ENCODE measurements at places on chromosomes 16 and 17. TPM values are rescaled to one million over a fixed set of nuclear protein-coding genes. Genes with fewer than 3 reads are reported as not detected.
A peak's percentile ranks its signal among the peaks of the same experiment; 100 is the strongest.

DNA sequence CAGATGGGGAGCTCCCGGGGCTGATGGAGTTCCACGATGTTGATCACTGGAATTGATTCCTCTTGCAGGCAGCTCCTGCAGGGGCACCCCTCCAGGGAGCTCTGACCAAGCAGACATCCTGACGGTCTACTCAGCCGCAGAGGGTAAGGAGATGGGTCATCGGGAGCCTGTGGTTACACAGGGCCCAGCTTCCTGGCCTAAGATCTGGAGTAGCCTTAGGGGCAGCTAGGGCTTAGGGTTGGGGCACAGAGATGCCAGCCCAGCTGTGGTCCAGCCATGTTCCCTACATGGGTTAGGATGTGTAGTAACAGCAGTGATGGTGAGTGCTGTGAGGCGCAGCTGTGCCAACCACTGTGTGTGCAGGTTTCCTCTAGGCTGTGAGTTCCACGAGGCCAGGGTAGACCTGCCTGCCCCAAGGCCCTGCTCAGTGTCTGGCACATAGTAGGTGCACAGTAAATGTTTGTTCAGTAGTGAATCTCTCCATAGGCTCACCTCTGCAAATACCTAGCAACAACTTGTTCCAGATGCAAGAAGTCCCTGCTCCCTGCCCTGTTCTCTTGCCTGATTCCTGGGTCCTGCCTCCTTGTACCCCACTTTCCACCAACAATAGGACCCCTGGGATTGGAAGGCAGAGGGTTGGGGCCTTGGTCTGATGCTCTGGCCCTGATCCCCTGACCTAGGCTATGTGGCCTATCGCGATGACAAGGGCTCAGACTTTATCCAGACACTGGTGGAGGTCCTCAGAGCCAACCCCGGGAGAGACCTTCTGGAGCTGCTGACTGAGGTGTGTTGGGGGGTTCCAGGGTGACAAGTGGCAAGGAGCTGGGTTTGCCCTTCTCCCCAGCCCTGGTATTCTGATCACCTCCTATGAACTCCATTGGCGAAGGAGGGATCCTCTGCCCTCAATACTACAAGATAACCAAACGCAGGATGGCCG, 13.7 kb downstream of the ZNF213 start:
- no peak for DNase-seq
- peaks cover 24% of the 10 kb centered on the region for H3K4me1 ChIP-seq
- no peaks in the 10 kb centered on the region for H3K36me3 ChIP-seq
- no peak overlapping the region for H3K27ac ChIP-seq

DNA sequence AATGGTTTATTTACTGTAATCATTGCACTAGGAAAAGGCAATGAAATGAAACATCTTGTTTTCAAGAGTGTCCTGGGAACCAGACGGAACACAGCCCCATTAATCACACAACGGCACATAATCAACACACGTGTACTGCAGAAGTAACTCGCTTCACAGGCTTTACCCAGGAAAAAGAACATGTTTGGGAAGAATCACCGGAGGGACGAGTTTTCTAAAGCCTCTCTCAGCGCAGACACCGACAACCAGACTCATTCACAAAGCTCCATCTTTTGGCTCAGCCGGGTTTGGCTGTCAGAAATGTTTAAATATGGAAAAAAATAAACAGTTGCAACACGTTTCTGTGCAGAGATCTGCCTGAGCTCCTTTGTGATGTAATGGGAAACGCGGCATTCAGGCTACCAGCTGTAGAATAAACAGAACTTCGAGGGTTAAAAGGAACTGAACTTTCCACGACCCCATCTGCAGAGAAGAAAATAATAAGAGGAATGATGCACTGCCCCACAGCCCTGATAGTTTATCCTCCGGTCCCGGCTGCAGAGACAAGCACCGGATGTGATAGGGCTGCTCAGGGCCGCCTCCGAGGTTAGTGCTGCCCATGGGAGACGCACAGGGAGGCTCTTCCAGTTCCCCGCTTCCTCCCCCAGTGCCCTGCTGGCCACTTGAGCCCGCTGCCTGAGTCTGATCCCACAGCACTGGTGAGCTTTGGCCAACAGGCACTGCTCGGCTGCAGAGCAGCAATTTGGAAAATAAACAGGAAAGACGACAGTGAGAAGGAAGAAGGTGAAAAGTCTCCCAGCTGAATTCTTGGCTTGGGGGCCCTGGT, 119.8 kb downstream of the HIC1 start:
- peaks cover 15% of the 10 kb centered on the region for H3K36me3 ChIP-seq
- H3K27ac ChIP-seq: no peak overlapping the region
- no peaks in the 10 kb centered on the region for H3K27me3 ChIP-seq
- H3K4me1 ChIP-seq: no peaks in the 10 kb centered on the region

- no peak overlapping the region for H3K27ac ChIP-seq
- no peak overlapping the region for H3K4me3 ChIP-seq
- no peak for DNase-seq
- no peaks in the 10 kb centered on the region for H3K27me3 ChIP-seq
- H3K36me3 ChIP-seq: no peaks in the 10 kb centered on the region
These were observed 373.7 kb downstream of the HAPSTR1 start for GRCh38 chr16:9465161-9465560.

DNA sequence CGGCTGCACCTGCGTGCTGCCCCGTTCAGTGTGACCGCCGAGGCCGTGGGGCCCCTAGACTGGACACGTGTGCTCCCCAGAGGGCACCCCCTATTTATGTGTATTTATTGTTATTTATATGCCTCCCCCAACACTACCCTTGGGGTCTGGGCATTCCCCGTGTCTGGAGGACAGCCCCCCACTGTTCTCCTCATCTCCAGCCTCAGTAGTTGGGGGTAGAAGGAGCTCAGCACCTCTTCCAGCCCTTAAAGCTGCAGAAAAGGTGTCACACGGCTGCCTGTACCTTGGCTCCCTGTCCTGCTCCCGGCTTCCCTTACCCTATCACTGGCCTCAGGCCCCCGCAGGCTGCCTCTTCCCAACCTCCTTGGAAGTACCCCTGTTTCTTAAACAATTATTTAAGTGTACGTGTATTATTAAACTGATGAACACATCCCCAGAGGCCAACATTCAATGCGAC, 1.7 kb downstream of the IL17C start:
- peaks cover 41% of the 10 kb centered on the region for H3K4me1 ChIP-seq
- no peak overlapping the region for H3K4me3 ChIP-seq
- H3K36me3 ChIP-seq: no peaks in the 10 kb centered on the region
- no peak for DNase-seq
- no peaks in the 10 kb centered on the region for H3K27me3 ChIP-seq

RAB11FIP4 gene
- 17.4 TPM for total RNA-seq

CCL22 gene
- 52.6 TPM for total RNA-seq

DNA sequence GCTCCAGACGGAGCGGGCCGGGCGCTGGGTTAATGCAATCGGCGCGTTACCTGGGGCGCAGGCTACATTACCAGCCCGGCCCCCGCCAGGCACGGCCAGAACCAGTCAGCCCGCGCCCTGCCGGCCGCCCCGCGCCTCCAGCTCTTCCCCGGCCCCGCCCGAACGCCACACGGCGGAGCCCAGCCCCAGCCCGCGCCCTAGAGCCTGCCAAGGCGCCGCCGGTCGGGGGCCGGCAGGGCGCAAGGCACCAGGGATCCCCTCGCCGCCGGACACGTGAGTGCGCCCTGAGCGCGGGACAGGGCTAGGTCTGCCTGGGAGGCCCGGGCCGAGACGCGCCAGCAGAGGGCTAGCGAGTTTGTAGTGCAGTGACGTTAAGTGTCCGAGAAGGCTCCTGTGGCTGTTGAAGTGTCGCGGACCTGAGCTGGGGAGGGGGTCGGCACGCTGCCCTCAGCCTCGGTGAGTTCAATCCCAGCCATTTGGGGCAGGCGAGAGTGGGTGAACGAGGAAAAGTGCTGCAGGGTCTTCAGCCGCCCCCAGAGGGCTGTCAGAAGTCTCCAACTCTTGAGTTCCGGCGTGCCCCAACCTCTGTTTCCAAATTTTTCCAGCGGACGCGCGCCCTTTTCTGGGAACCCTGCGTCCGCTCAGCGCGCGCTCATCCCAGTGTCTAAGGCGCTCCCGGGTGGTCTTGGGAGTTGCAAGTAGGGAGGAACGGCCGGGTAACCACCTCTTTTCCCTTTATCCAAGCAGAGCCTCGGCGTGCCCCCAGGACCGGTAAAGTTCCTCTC, at the start of gene SLC6A2:
Gene SLC6A2, plus strand, starts transcription at position 92 of the 785 bp plus-strand sequence. CDS start 707 bp downstream, outside the sequence.
- no peaks in the 10 kb centered on the region for H3K4me1 ChIP-seq
- no peaks in the 10 kb centered on the region for H3K27me3 ChIP-seq
- no peak within 1 kb of the TSS for H3K27ac ChIP-seq
- H3K36me3 ChIP-seq: no peaks in the 10 kb centered on the region

DNA sequence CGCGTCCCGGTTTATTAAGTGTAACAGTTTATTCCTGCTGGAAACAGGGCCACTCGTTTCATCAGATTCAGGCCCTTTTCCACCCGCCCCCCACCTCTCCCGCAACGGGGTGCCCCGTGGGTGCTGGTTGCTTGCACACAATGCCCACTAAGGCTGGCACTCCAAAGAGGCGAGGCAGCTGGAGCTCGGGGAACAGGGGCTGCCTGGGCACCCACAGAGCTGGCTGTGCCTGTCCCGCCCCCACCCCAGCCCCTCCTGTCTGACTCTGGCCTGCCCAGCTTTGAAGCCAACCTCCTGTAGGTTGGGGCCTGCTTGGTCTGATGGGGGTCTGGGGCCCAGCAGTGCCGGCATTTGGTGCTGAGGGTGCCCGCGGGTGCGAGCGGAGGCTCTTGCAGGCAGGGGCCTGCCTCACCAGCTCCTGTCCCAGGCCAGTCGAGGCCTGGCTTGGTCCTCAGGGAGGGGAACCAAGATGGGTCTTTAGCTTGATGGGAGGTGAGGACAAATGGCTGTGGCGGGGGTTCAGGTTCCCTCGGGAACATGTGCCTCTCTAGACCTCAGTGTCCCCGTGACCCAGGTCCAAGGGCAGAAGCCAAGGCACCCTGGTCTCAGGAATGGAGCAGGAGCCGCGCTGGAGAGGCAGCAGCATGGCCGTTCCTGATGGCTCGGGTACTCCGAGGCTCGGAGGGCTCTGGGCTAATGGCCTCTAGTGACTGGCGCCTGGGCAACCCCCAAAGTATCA, 20.1 kb downstream of the MYBBP1A start:
- DNase-seq: no peak
- no peaks in the 10 kb centered on the region for H3K27me3 ChIP-seq
- no peak overlapping the region for H3K27ac ChIP-seq
- H3K36me3 ChIP-seq: no peaks in the 10 kb centered on the region

GRCh38 chr17:38588788-38589174, 17.0 kb downstream of the SRCIN1 start:
- no peaks in the 10 kb centered on the region for H3K36me3 ChIP-seq
- H3K4me1 ChIP-seq: peaks cover 26% of the 10 kb centered on the region
- H3K27me3 ChIP-seq: peaks cover 60% of the 10 kb centered on the region
- no peak overlapping the region for H3K27ac ChIP-seq
- H3K4me3 ChIP-seq: no peak overlapping the region

GDPD3 gene
- total RNA-seq: 4.7 TPM

- no peak overlapping the region for H3K4me3 ChIP-seq
- H3K36me3 ChIP-seq: no peaks in the 10 kb centered on the region
- no peak for DNase-seq
- H3K27me3 ChIP-seq: peaks cover 45% of the 10 kb centered on the region
- peaks cover 9% of the 10 kb centered on the region for H3K4me1 ChIP-seq
- no peak overlapping the region for H3K27ac ChIP-seq
These were observed 1.2 kb upstream of the SRCIN1 start for GRCh38 chr17:38606646-38607611.

- H3K27ac ChIP-seq: peak overlapping the region; percentile 74
- no peaks in the 10 kb centered on the region for H3K27me3 ChIP-seq
- no peak overlapping the region for H3K4me3 ChIP-seq
- no peaks in the 10 kb centered on the region for H3K4me1 ChIP-seq
These were observed 11.3 kb downstream of the MCRIP1 start for GRCh38 chr17:81821603-81822311.

ZFP1 gene
- total RNA-seq: 17.4 TPM

ARRB2 gene
- 172 TPM for total RNA-seq

EPX gene
- not detected for total RNA-seq

- no peak overlapping the region for H3K4me3 ChIP-seq
- H3K36me3 ChIP-seq: no peaks in the 10 kb centered on the region
- no peak overlapping the region for H3K27ac ChIP-seq
- H3K27me3 ChIP-seq: no peaks in the 10 kb centered on the region
These were observed 13.5 kb downstream of the CUEDC1 start for GRCh38 chr17:57941384-57942370.

DNA sequence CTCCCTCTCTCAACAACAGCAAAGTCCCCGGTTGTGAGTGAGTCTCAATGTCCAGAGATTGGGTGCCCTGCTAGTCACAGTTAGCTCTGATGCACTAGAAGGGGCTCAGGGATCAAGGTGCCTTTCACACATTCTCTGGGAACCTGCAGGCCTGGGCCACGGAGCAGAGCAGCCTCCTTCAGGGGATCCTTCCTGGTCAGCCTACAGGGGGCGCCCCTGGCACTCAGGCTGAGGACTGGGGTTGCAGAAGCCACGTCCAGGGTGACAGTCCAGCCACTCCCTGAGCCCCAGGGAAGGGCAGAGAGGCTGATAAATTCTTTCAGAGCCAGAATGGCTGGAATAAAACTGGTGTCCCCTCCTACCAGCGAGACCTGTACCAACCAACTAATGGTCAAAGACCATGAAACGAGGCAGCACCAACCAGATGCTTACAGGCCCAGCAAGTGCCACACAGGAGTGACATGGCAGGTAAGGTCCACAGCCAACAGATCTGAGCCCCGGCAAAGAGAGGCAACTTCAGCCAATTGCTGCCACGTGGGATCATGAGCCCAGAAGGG, 43.5 kb downstream of the ST3GAL2 start:
- H3K27ac ChIP-seq: no peak overlapping the region
- no peaks in the 10 kb centered on the region for H3K27me3 ChIP-seq
- no peaks in the 10 kb centered on the region for H3K36me3 ChIP-seq
- no peaks in the 10 kb centered on the region for H3K4me1 ChIP-seq
- H3K4me3 ChIP-seq: no peak overlapping the region

GRCh38 chr17:4152471-4152870, 9.5 kb downstream of the CYB5D2 start:
- DNase-seq: no peak
- no peak overlapping the region for H3K27ac ChIP-seq
- H3K4me1 ChIP-seq: no peaks in the 10 kb centered on the region
- H3K36me3 ChIP-seq: no peaks in the 10 kb centered on the region

DNA sequence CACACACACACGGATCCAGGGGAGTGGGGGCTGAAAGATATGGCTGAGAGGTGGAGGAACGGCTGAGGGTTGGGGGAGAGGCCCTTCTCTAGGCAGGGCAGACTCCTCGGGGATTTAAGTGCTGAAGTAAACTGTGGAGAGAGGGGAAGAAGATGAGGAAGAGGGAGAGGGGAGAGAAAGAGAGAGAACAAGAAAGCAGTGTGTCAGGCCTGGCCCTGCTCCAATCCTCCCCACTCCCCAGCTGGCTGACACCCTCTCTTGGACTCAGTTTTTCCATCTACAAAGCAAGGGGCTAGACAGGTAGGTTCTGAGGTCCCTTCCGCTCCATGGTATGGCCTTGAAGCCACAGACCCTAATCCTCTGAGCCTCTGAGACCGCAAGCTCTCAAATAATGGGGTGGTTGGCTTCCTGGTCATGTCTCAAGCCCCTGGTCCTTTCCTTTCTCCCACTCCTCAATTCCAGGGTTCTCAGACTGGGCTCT, 2.0 kb downstream of the VAMP2 start:
- H3K36me3 ChIP-seq: peaks cover 30% of the 10 kb centered on the region
- peak overlapping the region; percentile 96 for H3K4me3 ChIP-seq
- H3K27me3 ChIP-seq: no peaks in the 10 kb centered on the region
- H3K4me1 ChIP-seq: peaks cover 68% of the 10 kb centered on the region
- peak overlapping the region; percentile 98 for H3K27ac ChIP-seq
- DNase-seq: no peak
